ENCODE measurements at places on chromosomes 16 and 17.

DNA sequence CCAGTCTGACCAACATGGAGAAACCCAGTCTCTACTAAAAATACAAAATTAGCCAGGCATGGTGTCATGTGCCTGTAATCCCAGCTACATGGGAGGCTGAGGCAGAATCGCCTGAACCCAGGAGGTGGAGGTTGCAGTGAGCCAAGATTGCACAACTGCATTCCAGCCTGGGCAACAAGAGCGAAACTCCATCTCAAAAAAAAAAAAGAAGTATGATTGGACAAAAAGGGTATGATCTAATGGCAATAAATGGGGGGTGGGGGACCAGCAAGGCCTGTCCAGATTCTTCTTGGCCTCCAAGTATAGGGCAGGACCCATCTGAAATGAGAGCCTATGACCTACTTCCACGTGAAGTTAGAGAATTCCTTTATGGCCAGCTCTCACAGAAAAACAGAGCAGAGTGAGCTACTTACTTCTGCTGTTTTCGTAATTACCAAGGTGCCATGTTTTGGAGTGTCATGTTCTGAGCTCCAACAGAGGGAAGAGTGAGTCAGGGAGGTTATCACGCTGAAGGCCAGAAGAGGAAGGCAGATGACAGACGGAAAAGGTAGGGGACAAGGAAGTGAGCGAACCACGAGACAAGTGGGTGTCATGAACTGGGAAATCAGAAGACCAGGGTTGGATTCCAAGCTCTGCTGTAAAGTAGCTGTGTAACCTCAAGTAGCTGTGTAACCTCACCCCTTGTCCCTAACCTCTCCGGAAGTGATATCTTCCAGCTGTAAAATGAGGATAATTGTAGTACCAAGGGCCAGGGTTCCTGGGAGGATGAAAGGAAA lies 3.6 kb upstream of the ZMYND15 start:
- DNase-seq, result no peak

GRCh38 chr17:70137451-70138230 lies 31.7 kb upstream of the KCNJ2 start:
- DNase-seq, result peak; percentile 99

- DNase-seq, result no peak
These were observed 1.6 kb upstream of the TNP2 start for GRCh38 chr16:11270602-11271162.

- no peak for DNase-seq
These were observed 34.1 kb downstream of the CDK5R1 start for GRCh38 chr17:32520737-32521404.

- no peak for DNase-seq
These were observed 11.3 kb downstream of the TBC1D16 start for GRCh38 chr17:80024206-80024972.

- DNase-seq, result no peak
These were observed 66.9 kb upstream of the TNRC6C start for GRCh38 chr17:77891602-77892001.

DNA sequence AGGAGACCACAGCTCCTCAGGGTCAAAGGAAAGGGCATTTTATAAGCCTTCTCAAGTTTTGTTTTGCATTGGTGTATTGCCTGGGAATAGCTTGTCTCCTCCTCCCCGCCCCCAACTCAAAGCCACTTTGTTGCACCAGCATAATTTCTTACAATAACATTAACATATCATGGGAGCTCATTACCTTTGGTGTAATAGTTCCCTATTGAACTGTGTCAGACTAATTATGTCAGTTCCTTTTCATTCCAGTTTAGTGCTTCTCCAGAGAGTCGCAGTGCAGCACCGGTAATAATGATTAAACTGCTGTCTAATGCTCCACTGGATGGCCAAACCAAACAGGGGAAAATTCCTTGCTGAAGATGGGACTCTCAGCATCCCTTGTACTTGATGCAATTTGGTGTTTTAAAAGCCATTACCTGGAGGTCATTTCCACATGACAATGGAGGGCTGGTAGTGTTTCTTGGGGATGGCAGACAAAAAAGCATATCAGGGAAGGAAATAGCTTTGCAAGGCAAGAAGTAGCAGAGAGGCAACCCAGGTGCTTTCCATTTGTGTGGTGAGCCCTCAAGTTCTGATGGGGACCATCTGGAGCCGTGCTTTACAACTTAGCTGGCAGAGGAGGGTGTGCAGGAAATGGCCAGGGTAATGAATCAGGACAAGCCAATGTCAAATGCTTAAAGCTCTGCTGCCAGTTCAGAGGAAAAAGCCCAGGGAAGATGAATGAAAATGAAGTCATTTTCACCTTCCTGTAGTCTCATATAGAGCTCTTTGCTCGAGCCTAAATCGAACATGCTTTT lies 91.5 kb upstream of the NLRP1 start:
- no peak for DNase-seq

GRCh38 chr16:17173281-17173680 lies 297.5 kb downstream of the XYLT1 start:
- peak; percentile 65 for DNase-seq

DNA sequence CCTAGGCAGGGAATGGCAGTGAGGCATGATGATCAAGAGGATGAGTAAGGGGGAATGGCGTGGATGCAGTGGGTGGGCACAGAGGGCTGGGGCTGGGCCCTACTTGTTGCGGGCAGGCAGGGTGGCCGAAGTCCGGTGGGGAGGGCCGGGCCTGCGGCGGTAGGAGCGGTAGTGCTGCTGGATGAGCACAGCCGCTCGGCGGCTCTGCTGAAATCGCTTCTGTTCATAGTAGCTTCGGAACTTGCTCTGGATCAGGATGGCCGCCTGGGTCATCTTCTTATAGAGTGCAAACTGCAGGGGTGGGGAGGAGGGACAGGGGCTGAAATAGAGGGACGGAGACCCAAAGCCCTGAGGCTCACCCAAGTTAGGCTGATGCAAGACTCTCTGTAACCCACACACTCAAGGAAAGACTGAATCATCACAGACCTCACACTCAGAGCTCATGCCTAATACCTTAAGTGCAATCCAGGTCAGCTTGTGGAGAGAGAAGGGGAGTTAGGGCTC lies 1.5 kb upstream of the SPAG7 start:
- peak; percentile 93 for DNase-seq

DNA sequence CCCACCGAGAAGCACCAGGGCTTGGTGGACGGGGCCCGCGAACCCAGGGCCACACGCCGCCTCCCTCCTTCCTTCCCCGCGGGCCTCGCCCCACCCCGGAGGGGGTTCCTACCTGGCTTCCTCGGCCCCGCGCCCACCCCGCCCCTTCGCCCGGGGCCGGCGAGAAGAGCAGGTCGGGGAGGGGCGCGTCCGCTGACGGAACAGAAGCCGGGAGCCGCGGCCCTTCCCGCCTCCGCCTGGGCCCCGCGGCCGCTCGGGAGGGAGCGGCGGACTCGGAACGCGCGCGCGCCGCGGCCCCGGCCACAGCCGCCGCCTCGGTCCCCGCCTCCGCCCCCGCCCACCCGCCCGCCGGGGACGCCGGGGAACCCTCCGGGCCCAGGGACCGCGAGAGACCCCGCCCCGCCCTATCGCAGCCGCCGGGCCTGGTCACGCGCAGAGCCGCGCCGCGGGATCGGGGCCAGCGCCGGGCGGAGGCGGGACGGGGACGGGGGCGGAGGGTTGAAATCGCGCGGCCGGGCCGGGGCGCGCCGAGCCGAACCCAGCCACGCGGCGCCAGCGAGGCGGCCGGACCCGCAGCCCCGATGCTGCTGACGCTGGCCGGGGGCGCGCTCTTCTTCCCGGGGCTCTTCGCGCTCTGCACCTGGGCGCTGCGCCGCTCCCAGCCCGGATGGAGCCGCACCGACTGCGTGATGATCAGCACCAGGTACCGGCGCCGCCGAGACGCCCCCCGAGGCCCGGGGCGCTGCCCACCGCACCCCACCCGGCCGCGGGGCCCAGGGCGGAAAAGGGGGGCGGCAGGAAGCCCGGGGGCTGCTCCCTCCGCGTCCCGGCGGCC lies at the start of gene TLCD3A:
TLCD3A (plus strand) TSS at position 530 of the 835 bp plus-strand sequence; CDS start at position 582, 52 bp downstream.
- DNase-seq, result peak; percentile 78

DNA sequence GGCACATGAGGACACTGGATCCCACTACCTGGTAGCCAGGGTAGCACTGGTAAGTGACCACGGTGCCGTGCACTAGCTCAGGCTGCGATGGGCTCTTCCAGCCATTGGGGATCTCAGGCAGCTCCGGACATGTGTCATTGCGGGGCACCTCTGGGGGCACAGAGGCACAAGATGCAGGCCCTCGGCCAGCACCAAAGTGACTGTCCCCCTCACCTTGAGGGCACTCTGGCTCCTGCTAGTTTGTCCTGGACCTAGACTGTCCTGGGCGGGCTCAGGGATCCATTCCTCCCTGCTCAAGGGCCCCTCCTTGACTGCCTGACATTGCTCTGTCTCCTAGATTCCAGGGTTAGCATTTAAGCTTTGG lies 6.7 kb upstream of the PHF12 start:
- DNase-seq, result no peak

DNA sequence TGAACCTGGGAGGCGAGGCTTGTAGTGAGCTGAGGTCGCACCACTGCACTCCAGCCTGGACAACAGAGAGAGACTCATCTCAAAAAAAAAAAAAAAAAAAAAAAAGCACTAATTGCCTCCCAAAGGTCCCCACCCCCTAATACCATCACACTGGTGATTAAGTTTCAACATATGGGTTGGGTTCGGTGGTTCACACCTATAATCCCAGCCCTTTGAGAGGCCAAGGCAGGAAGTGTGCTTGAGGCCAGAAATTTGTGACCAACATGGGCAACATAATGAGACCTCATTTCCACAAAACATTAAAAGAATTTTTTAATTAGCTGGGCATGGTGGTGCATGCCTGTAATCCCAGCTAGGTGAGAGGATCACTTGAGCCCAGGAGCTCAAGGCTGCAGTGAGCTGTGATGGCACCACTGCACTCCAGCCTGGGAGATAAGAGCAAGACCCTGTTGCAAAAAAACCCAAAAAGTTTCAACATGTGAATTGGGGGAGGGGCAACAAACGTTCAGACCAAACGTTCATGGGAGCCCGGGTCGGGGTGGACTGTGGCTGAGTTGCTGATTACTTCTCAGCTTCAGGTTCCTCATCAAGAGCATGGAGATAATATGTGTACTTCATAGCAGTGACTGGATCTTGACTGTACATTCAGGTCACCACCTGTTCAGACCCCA lies 62.1 kb upstream of the NOL11 start:
- no peak for DNase-seq

DNA sequence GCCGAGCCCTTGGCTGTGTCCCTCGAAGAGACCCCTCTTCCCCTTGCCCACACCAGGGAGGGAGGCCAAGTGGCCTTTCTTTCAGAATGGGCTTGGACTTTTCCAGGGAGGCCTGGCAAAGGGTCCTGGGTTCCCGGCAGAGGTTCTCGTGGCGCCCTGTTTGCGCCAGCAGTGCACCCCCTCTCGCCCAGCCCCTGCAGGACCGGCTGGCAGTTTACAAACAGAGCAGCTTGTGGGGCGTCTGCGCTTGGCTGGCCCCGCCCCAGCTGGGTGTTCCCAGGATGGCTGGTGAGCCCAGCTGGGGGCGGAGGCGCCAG lies 137.8 kb upstream of the CIBAR2 start:
- no peak for DNase-seq

GRCh38 chr17:80596760-80597608 lies 52.3 kb downstream of the RPTOR start:
- DNase-seq, result no peak

GRCh38 chr17:76246080-76247066 lies 6.1 kb upstream of the RNF157 start:
- peak; percentile 65 for DNase-seq

DNA sequence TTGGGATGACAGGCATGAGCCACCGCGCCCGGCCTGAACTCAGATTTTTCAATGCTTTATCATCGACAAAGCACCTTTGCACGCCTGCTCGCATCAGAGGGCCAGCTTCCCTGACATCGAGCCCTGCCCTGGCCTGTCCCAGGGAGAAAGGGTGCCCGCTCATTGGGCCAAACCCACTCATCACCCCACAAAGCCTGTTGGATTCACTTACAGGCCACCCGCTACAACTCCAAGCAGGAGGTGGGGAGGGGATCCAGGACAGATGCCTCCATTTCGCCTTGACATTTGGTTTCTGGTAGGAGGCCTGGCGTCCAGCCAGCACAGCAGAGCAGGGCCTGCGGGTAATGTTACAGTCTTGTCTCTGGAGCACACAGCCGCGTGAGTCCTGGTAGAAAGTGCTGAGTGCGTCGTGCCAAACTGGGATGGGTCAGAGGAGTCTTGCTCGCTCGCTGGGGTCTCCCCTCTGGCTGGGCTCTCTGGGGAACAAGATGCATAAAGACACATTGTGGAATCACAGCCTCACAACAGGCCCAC lies 19.8 kb downstream of the SMTNL2 start:
- DNase-seq, result peak; percentile 67

GRCh38 chr17:81866440-81867169 lies 4.5 kb downstream of the ARHGDIA start:
- DNase-seq, result no peak

- DNase-seq, result no peak
These were observed 42.8 kb downstream of the CDK5R1 start for GRCh38 chr17:32529604-32530003.

- DNase-seq, result no peak
These were observed 1.4 kb upstream of the TSPOAP1 start for GRCh38 chr17:58329810-58330537.

- no peak for DNase-seq
These were observed 26.5 kb downstream of the PDIA2 start for GRCh38 chr16:309476-309875.

GRCh38 chr17:32936894-32937500 lies 9.0 kb downstream of the TMEM98 start:
- DNase-seq, result peak; percentile 53

GRCh38 chr17:50027881-50028735 lies 27.8 kb upstream of the ITGA3 start:
- DNase-seq, result peak; percentile 71

Data from fibroblast of gingiva (primary cell).